Prostate gland (tissue), 2 donors: ENCODE measurements at places on chromosomes 1 and 21. TPM values are rescaled to one million over a fixed set of nuclear protein-coding genes. Genes with fewer than 3 reads are reported as not detected.

GRCh38 chr1:79398501-79398900 is 392.0 kb upstream of the ADGRL4 start:
- DNase-seq, result no peak

GRCh38 chr1:20220036-20220435 is 33.7 kb upstream of the PLA2G2C start:
- no peak for DNase-seq

GRCh38 chr1:76291191-76291590 is 216.6 kb downstream of the ST6GALNAC3 start:
- DNase-seq, result no peak

GRCh38 chr1:41371630-41372599 is 10.7 kb downstream of the FOXO6 start:
- DNase-seq, result no peak

PSEN2 gene
- 78.3 TPM for total RNA-seq

SLC6A17 gene
- 2.2 TPM for total RNA-seq

DNA sequence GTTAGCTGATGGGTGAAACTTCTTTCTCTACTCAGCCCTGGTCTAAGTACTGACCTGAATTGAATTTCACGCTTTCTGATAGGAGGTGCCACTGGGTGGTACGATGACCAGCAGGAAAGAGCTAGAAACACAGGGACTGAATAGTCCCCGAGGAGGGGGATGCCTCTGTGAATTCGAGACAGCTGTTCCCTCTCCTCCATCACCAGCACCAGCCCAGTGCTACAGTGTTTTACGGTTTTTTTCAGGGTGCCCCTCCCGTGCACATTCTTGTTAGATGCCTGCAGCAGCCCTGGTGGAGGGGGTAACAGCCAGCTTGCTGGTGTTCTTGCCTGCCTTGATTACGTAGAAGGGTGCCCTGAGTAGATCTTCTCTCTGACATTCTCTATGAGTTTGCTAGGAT is 7.1 kb downstream of the HUNK start:
- DNase-seq, result no peak

LCE3E gene
- total RNA-seq, result not detected

GRCh38 chr21:42225571-42226155 is 6.7 kb downstream of the ABCG1 start:
- no peak for DNase-seq

DNA sequence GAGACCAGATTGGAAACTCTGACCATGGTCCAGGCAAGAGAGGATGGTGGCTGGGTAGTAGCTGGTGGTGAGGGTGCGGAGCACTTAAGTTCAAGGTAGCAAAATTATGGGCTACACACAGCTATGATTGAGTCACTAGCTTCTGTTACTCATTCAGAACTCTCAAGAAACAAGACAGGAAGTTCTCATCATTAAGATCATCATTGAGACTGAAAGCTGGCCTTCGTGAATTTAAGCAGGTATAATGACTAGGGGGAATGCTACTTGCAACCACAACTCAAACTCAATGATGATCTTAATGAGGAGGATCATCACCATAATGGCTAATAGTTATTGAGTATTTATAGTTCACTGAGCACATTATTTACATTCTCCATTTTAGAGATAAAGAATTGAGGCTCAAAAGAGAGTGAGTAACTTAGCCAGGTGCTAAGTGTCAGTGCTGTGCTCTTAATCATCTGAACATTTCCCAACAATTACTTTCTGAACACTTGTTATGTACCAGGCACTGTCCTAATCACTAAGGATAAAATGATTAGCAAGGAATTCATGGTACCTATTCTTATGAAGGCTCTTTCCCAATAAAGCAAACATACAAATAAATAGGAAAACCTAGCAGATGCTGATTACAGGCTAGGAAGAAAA is 286.3 kb upstream of the C1orf105 start:
- no peak for DNase-seq

DNA sequence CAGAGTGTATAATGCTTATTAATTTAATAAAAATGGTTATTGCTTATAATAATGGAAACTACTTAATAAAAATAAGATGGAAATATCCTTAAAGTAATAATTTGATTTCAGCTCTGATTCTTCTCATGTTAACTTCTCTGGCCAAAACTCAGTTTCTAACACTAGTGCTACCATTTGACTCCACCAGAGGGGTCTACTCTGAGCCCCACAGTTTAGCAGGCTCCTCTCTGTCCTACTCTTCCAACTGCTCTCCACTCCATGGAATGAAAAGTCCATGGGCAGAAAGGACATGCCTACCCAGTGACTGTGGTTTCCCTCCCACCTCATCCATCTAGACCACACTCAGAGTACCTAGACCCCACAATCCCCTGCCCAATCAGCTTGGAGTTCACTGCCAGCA is 489.1 kb upstream of the CAMK1G start:
- DNase-seq, result no peak

- DNase-seq, result no peak
Measured at GRCh38 chr1:241972703-241973369, 15.3 kb downstream of the BECN2 start.

ALX3 gene
- 0.74 TPM for total RNA-seq
